ENCODE measurements at places on chromosomes 1 and 21. TPM values are rescaled to one million over a fixed set of nuclear protein-coding genes. Genes with fewer than 3 reads are reported as not detected.

GRCh38 chr21:42219606-42220137 is 732 bp downstream of the ABCG1 start:
- DNase-seq = peak; percentile 37

- DNase-seq = no peak
Measured at GRCh38 chr1:6309564-6309963, 48.7 kb upstream of the GPR153 start.

Gene FAM177B
- 0.40 TPM for total RNA-seq

DNA sequence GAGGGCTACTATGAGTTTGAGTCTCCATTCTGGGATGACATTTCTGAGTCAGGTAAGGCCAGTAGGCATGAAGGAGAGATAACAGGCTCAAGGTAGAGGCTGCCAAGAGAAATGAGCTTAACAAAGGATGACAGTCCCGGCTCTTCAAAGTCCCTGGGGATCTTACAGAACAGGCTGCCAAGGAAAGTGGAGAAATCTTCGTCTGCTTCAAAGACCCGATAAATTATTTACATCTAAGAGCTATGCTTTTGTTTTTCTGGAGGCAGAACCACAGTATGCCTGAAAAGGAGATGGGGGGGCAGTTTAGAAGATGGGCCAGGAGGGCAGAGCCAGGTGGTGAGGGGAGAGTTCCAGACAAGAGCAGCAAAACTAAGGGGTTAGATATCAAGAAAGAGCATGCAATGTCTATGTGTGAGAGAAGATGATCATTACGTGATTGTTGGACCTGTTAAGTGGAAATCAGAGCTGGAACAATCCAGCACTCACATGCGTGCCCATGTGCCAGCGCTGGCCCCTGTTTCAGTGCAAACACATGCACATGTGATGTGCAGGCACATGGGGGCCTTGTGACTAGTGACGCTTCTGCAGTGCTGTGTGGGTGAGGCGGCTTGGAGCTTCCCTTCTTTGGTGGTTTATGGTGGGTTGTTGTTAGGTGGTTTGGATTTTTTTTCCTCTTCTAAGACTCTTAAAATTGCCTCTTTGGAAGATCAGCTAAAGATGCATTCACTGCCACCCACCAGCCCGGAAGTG is 25.7 kb downstream of the CAMK1G start:
- DNase-seq = no peak

DNA sequence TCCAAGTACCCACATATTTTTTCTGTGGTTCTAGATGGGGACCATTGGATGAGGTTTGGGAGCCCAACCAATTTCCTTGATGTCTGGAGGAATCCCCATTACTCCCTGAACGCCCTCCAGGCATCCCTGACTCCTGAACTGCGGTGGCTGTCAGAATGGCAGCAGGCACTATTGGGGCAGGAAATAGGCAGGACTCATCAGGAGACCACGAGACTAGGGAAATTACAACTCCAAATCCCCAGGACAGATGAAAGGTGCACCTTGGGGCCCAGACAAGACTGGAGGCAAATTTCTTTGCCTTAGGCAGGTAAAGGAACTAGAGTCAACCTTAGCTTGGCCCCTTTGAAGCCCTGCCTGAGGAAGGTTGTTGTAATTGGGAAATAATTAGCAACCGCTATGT is 1.1 kb downstream of the CGN start:
- DNase-seq = no peak

- no peak for DNase-seq
Measured at GRCh38 chr1:56099766-56100265, 479.5 kb downstream of the PLPP3 start.

Gene CD48
- 0.30 TPM for total RNA-seq

DNA sequence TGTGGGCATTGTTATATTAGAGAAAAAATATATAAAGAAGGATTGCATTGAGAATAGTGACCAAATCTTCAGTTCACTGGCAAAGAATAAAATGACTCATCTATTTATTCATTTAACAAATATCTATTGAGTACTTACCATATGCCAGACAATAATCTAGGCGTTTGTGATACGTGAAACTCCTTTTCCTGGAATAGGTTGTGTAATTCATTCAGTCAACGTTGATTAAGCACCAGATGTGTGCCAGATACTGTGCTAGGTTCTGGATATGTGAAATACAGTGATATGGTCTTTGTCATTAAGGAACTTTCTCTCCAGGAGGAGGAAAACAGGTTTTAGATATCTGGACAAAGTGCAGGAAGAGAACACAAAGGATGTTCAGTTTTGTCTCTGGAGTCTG is 344.5 kb downstream of the RWDD3 start:
- DNase-seq = no peak

Gene LRP8
- 2.7 TPM for total RNA-seq

Gene LRRC40
- total RNA-seq = 24.4 TPM

Gene IL10
- total RNA-seq = not detected

DNA sequence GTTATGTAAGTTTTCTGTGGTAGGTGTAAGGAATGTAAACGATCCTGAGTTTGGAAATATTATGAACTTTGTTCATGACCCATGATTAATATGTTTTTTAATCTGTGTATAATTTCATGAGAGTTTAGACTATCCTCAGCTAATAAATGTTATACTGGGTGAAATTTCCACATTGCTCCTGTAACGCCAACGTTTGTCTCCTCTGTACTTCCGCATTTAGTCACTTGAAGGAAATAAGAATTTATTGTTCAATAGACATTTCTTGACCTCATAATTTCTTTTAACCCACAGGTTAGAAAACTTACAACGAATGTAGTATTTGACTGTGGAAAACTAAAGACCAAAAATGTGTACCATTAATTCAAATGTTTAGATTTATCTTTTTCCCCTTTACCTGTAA is 876 bp downstream of the KCNJ15 start:
- DNase-seq = no peak

Gene GON4L
- 20.8 TPM for total RNA-seq

DNA sequence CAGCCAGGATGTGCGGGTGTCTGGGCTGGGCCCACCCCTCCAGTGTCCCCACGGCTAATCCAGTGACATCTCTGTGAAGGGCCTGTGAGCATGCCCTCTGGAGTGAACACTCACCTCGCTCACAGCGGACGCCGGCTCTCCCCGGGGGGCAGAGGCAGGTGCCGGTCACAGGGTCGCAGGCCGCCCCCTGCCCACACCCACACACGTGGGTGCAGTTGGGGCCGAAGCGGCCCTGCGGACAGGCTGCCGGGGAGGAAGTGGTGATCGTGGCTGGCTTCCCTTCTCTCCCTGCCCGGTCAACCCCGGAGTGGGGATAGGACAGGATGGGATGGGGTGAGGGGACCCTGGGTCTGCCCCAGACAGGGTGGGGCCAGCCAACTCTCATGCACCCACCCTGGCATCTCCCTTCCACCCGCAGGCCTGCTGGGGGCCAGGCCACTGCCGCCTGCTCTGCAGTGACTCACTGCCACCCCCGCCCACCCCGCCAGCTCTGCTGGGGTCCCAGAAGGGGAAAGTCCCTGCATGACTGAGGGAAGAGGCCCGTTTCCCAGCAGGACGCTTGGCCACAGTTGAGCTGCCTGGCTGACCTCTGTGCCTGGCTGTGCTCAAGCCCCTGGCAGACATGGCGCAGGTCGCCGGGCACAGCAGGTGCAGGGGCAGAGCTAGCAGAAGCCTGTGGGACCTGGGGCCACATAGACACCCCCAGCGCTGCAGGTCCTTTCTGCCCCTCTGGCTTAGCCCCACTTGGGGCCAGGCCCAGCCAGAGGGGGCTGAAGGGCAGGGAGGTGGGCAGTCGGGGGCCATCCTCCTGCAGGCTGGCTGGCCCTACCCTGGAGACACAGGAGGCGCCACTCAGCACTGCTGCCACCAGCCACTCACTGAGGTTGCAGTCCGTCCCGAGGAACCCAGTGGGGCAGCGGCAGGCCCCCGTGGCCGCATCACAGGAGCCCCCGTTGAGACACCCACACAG is 41.6 kb downstream of the ARHGEF16 start:
- no peak for DNase-seq

- DNase-seq = no peak
Measured at GRCh38 chr1:15701784-15702183, 17.7 kb downstream of the PLEKHM2 start.

GRCh38 chr1:94422115-94422820 is 4.1 kb downstream of the ABCD3 start:
- DNase-seq = no peak

GRCh38 chr1:3029481-3029961 is 8.3 kb downstream of the ACTRT2 start:
- DNase-seq = no peak

Gene S100A9
- total RNA-seq = 11.9 TPM

Gene CFHR5
- 0.77 TPM for total RNA-seq

Gene GJC2
- 0.80 TPM for total RNA-seq

- DNase-seq = no peak
Measured at GRCh38 chr1:244456586-244456985, 4.5 kb upstream of the CATSPERE start.

Gene RAB25
- total RNA-seq = 77.9 TPM

DNA sequence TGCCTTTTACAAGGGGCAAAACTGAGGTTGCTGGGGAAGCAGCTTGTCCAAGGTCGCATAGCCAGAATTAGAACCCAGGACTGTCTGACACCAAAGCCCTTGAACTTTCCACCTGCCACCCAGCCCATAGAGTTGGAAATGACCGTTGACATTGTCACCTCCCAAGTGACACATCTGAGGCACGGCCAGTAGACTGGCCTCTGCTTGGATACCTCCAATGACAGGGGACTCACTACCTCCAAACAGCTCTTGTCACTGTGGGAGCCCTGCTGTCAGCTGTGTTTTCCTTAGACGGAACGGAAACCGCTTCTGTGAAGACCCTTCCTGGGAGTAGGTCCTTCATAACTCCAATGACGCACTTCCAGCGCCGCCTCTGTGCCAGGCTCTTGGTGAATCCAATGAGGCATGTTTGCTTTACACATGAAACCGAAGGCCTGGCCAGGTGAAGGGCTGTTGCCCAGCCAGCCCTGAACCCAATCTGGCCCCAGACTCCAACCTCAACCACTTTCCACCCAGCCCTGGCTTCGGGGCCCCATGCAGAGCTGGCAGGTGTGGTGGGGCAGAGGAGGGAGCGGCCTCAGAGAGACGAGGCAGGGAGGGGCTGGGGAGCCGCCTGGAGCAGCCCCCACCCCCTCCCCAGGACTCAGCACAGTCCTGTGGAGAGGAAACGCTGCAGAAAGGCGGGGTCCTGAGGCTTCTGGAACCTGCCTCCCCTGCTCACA is 109.2 kb upstream of the IFFO2 start:
- DNase-seq = no peak

DNA sequence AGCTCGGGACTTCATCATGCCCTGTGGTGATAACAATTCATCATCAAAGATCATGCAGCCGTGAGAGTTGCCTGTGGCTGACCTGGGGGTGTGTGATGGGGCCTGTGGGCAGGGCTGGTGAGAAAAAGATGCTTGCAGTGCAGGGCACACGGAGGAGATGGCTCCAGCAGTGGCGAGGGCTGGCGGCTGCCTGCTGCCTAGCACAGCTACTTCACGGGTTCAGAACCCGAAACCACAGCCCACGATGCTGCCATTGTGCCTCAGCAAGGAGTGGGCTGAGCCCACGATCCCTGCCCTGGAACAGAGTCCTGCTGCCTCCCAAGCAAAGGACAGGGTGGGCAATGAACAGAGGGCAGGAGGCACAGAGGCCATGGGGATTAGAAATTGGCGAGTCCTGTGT is 631 bp upstream of the KRTAP10-9 start:
- DNase-seq = no peak

- no peak for DNase-seq
Measured at GRCh38 chr1:17881761-17882160, 126.6 kb downstream of the ACTL8 start.

GRCh38 chr1:227895828-227896685 is 51.7 kb downstream of the WNT9A start:
- no peak for DNase-seq

DNA sequence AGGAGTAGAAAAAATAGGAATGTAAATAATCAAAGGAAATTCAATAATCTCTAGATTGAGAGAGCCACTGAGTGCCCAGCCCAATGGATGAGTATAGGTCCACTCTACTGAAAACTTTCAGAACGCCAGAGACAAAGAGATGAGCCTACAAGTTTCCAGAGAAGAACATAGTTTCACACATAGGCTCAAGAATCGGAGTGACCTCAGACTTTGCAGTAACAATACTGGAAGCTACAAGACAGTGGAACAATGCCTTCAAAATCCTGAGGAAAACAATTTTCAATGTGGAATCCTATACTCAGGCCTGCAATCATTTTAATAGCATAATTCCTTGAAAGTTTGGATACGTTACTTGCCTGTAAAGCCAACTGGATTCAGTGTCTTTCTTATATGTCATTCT is 11.0 kb downstream of the GJA4 start:
- no peak for DNase-seq

DNA sequence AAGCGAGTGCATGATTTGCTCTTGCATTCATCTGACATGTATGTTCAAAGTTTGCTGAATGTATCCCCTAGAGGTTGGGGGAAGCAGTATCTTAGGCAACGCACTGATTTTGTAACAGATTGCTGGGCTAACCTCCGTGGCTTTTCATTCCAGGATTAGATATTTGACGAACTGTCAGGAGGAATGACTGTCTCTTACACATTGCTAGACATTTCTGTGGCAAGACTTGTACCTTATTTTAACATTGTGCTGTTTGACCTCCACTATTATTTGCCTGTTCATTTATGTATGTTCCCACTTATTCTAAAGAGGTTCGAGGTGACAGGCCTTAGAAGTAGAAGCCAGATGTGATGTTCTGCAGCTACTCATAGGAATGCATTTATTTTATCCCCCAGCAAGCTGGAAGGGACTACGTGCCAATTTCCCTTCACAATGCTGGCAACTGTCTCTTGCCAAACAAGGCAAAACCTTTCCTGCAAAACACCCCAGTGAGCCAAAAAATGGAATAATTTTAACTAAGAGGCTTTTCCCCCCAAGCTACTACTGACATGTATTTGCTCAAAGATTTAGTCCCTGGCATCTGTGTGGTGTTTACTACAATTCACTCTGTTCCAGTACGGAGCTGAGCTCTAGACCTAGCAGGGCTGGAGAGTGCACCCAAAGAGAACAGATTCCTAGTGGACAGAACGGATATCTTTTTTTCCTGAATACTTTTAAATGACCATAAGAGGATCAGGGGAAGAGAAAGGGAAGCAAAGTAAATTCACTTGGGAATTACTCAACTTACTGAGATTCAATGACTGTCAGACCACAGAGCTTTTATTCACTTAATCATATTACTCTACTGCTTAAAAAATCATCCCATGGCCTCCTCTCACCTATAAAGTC is 646.2 kb downstream of the SMYD3 start:
- no peak for DNase-seq

All from hepatocyte (in vitro differentiated cells).